ENCODE measurements at places on chromosomes 1 and 21.

- DNase-seq: no peak
These were observed 81.5 kb downstream of the GLIS1 start for GRCh38 chr1:53657531-53657805.

GRCh38 chr1:197677752-197678295 is 97.5 kb downstream of the DENND1B start:
- no peak for DNase-seq

DNA sequence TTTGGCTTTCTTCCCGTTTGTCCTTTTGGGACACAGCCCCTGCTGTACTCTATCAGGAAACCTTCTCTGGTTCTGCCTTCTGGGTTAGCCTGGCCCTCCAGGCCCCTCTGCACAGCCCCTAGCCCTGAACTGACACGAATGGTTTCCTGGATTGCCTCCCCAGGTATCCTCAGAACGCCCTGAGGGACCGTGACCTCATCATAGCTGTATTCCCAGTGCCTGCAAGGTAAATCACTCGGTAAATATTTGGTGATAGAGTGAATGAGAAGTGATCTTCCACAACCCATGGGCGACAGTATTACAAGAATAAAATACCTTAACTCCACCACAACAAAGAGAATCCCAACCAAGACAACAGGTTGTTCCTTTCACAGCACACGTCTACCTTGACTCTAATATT is 637.2 kb downstream of the SMYD3 start:
- DNase-seq: no peak

DNA sequence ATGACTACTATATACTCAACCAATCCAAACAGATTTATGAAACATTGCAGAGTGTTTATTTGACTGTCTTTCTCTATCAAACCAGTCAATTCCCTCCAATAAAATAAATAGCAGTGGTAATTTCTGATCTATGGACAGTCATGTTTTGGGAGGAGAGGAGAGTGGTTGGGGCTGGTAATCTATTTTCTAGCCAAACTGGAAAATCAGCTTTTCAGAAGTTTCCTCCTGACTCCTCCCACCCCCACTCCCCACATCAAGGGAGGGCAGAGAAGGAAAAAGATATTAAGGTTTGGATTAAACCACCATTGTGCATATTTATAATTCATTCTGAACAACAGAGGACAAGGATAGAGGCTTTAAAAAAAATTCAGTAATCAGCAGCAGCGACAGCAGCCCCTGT is 69.4 kb upstream of the SOX13 start:
- no peak for DNase-seq

- DNase-seq: no peak
These were observed 112.0 kb upstream of the LRRC7 start for GRCh38 chr1:69455718-69456117.

DNA sequence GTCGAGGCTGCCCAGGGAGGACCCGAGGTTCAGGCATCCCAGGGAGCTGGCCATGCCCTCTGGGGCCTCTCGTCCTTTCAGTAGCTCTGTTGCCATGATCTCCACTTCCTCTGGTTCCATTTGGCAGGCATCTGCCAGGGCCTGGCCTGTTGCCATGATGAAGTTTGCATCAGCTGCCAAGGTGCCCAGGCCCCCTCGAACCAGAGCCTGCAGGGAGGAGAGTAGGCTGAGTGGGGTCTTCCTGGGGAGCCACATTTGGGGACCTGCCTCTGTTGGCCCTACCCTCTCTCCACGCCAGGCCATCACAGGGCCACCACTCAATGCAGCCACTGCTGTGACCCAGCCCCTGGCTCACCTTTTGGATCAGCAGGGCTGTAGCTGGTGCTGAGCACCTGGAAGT is 16.4 kb upstream of the KIF21B start:
- no peak for DNase-seq

DNA sequence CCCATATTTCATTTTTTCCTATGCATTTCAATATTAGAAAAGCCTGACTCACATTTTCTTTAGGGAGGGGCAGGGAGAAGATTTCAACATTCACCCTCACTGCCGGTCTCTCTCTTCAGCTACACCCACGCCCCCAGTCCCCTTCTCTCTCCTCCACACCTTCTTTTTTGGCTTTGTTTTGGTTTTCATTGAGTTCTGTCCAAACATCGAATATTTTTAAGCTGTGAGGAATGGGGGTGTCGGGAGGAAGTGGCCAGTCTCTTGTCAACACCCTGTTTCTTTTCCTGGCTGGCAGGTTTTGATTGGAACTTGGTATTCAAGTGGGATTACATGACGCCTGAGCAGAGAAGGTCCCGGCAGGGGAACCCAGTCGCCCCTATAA is 177.3 kb downstream of the PGBD5 start:
- no peak for DNase-seq

All from DMS 273 treated with DMSO at 0.1 percent for 48 hours (cell line).